ENCODE measurements at places on chromosomes 1 and 21.

DNA sequence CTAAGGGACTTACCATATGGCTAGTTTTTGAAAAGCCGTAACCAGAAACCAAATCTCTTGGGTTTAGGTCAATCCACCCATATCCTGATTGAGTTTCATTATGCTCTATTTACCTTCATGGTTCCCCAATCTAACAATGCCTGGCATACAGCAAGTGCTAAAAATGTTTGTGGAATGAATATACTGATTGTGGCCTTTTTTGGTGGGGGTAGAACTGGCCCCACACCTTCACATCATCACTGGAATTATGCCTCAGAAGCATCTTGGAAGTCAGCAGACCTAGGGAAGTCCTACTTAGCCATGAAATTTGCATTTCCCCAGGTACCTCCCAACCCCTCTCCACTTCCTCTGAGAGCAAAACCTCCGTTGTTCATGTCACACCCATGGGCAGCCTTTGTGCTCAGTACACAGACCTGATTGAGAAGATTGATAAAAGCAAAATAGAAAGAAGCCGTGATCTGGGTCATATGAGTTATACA is 17.8 kb upstream of the SLAMF1 start:
- no peak for DNase-seq

- no peak for DNase-seq
These were observed 484.8 kb downstream of the PTPRC start for GRCh38 chr1:199123615-199124014.

DNA sequence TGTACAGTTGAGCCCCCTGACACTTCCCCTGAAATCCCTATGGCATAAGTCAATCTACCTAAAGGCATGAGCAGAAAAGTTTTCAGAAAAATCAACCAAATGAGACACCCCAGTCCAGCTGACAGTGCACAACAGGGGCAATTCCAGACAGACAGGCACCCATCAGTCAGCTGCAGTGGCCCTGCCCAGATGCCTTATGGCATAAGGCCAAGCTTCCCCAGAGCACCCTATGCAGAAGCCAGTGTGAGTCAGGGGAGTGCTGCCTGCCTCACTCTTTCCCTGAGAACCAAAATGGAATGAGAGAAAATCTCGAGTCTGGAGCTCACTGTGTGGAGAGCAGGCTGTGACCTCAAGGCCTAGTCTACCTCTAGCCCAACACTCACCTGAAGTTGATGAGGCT is 38.1 kb downstream of the MRAP start:
- DNase-seq: no peak

- peak; percentile 35 for DNase-seq
These were observed 643.0 kb downstream of the KIF26B start for GRCh38 chr1:245797592-245798348.

DNA sequence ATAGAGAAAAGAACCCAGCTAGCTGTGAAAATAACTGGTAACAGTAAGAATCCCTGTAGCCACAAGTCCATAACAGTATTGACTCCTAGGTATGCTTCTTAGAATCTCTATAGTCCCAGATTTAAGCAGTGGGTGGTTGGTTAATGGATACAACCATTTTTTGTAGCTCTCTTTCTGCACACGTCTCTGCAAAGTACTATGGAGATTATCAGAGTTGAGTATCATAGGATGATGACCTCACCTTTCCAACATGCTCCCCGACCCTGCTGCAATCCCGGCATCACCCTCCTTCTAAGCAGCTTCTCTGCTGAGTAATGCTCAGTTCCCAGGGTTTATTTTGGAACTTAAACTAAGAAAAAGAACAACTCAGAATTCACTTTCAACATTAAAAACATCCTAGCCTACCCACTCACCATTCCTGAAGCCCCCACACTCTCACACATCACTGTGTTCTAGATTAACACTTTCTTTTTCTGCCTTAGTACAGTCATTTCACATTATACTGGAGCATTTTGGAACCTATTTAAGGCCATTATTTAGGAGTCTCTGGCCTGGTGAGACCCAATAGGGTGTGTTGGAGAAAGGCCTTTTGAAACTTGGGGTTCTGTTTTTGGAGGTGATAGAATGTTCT is 2.7 kb downstream of the MLLT11 start:
- DNase-seq: no peak

DNA sequence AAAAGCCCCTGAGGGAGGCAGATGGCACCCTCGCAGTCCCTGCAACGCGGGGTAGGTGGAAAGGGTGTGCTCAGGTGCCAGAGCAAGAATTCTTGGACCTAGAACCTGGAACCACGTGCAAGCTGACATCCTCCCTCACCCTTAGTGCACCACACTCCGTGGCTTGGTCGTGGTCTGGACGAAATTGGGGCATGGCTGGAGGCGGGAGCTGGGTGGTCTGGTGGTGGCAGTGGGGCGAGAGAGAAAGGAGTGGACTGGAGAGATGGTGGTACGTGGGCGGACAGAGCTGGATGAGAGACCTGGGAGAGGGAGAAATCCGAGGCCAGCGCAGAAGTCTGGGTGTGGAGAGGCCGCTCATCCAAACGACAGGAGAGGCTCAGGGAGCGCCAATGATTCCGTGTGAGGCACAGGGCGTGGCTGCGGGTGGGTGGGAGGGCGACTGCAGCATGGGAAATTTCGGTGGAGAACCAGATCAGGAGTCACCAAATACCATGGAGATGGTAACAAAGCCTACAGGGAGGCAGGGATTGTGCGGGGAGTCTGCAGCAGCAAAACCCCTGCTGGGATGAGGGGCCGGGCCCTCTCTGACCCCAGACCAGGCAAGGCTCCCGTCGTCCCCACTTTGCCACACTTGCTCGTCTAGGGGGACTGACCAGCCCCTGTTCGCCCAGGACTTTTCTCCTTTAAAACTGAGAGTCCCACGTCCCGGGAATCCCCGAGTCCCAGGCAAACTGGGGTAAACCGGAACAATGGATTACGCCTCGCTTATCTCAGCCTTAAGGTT is 31.9 kb downstream of the CDCP2 start:
- DNase-seq: no peak

DNA sequence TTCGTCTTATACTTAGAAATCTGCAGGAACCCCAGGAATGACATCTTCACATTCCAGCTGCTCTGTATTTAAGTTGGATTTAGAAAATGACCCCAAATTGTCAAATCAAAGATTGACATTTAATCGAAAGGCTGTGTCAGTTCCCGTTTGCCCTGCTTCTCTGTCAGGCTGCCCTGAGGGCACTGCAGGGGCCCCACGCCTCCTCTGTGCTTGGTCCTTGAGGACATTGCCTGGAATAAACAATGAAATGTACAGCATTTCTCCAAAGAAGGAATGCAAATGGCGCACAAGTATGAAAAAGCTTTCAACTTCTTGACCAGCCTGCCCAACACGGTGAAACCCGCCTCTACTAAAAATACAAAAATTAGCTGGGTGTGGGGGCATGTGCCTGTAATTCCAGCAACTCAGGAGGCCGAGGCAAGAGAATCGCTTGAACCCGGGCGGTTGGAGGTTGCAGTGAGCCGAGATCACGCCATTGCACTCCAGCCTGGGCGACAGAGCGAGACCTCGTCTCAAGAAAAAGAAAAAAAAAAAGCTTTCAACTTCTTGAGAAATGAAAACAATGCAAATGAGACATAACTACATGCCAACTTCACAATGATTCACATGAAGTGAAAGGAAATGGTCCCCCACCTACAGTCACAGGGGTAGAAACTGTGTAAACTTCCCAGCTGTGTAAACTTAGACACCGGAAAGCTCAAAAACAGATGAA is 3.0 kb downstream of the TMPRSS3 start:
- no peak for DNase-seq

DNA sequence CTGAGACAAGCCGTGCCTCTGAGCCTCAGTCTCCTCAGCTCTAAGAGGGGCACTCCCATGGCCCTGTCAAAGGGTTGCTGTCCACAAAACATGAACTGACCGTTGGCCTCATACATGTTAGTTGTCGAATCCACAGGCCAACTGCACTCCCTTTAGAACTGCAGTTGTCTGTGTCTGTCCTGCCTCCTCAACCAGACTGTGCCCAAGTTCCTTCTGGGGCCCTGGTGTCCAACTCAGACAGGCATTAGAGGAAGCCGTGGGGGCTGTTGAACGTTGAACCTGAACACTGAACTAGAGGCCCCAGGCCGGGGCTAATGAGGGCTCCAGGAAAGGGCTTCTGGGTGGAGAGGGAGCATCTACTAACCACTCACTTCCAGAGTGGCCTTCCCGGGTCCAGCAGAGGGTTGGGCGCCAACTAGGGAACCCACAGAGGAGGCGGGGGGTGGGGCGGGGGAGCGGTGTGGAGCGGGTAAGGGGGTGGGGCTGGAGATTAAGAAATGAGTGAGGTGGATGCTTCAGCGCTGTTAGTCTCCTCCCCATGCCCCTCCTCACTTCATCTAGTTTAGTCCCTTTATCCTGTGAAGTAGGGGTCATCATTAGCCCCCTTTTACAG is at the start of gene RAB42:
TSS of gene RAB42 (plus strand) at position 558 of the 613 bp plus-strand sequence. CDS start 247 bp downstream, outside the sequence.
- DNase-seq: no peak

GRCh38 chr1:74673351-74674111 is at the start of gene ERICH3:
Gene ERICH3 (minus strand): TSS chr1:74673792. CDS start chr1:74673519, 273 bp downstream.
- DNase-seq: no peak

- DNase-seq: no peak
These were observed 42.4 kb upstream of the TACSTD2 start for GRCh38 chr1:58619286-58620054.

DNA sequence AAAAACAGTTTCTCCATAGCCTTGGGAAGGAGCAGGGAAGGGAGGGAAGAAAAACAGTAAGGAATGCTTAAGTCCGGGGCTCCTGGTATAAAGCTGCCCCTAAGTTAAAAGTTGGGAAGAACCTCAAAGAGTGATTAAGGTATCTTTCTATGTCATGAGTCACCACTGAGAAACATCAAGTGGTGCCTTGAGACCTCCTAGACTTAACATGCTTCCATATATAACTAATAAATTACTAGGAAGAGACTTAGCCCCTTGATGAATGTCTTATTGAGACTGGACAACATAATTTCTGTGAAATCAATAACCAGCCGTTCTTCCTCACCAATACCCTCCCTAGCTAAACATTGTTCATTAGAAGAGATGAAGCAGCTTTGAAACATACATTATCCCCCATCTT is 121.8 kb upstream of the SLC44A3 start:
- DNase-seq: no peak

GRCh38 chr21:45334134-45334533 is 46.4 kb upstream of the POFUT2 start:
- no peak for DNase-seq

DNA sequence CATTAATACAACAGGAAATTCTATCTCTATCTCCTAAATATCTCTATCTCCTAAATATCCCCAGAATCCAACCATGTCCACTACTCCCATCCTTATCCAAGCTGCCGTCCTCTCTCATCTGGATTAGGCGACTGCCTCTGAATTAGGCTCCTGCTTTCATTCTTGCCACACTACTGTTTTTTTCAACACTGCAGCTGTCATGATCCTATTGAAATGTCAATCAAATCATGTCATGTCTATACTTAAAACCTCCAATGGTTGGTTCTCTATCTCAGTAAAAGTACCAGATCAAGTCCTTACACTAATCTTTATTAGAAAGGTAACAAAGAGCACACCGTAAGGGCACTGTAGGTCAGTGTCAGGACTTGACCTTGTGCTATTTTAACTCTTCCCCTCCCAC is 82.0 kb upstream of the NFIA start:
- no peak for DNase-seq

- DNase-seq: no peak
These were observed 29.0 kb upstream of the KCNK1 start for GRCh38 chr1:233584931-233585330.

- no peak for DNase-seq
These were observed 606.3 kb downstream of the NUF2 start for GRCh38 chr1:163928069-163928468.

DNA sequence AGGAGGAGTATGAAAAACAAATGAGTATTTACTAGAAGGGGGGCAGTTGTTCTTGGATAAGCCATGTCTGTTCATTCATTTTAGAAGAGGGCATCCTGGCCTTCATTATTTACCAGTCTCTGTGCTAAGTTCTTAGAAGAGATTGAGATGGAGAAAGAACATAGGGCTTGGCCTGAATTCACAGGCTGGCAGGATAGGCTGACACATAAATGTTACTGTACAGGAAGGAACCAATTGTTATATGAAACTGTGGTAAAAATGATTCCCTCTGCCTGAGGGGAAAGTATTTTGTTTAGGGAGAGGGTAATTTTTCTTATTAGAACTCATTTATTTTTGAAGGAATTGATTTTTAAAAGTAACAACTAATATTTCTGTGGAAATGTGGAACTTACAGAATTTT is 99.5 kb downstream of the MAN1A2 start:
- no peak for DNase-seq

DNA sequence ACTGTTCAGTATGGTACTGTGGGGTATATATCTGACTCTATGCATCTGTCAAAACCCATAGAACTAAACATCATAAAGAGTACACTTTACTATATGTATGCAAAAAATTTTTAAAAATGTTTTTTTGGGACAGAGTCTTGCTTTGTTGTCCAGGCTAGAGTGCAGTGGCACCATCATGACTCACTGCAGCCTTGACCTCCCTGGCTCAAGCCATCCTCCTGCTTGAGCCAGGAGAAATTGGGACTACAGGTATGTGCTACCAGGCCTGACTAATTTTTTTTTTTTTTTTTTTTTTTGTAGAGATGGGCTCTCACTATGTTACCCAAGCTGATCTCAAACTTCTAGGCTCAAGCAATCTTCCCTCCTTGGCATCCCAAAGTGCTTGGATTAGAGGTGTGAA is 11.5 kb downstream of the TRIT1 start:
- no peak for DNase-seq

GRCh38 chr1:119676571-119677206 is 28.6 kb upstream of the ZNF697 start:
- DNase-seq: no peak

GRCh38 chr1:61330571-61330970 is 248.2 kb downstream of the NFIA start:
- DNase-seq: no peak

GRCh38 chr1:56019922-56020321 is 559.4 kb downstream of the PLPP3 start:
- no peak for DNase-seq

DNA sequence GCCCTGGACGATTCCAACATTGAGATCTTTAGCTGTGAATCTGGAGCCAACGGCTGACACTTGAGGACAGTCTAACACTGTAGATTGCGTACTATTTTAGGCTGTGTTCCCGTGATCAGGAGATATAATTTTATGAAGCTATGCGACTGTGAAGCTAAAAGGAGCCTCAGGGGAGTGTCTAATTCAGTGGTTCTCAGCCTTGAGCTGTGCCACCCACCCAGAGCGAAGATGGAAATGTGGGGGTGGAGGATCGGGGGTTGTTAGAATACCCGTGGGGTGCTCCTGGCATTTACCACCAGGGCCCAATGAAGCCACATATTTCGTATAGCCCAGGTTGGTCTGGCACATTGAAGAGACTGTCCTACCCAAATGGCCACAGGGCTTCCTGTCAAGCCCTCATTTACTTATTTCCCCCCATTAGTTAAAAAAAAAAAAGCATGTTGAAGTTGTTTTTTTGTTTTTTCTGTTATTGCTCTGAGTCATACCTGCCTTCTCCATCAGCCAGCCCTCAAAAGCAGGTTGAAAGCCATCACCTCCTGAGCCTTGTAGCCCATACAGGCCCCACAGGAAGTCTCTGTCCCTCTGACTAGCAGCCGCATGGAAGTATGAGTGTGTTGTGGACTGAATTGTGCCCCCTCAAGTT is 141.7 kb downstream of the GALNT2 start:
- no peak for DNase-seq
